MV-4-11 (cell line): ENCODE measurements at places on chromosomes 6 and 20.

DNA sequence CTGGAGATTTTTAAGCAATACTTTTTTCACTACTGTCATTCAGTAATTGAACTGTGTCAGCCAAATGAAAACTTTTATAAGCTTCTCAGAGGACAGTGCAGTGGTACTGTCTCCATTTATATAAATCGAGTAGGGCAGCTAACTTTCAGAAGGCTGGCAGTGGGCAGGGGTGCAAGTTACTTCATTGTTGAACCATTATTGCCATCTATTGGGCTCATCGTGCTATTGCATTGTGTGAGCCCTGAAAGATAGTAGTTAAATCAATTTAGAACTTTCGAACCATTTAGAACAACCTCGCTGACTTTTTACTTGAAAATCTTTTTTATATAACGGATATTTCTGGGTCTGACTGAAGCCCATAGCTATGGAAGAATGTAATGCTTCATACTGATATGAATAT lies 347.8 kb upstream of the PLCB4 start:
- peak; percentile 48 for DNase-seq

DNA sequence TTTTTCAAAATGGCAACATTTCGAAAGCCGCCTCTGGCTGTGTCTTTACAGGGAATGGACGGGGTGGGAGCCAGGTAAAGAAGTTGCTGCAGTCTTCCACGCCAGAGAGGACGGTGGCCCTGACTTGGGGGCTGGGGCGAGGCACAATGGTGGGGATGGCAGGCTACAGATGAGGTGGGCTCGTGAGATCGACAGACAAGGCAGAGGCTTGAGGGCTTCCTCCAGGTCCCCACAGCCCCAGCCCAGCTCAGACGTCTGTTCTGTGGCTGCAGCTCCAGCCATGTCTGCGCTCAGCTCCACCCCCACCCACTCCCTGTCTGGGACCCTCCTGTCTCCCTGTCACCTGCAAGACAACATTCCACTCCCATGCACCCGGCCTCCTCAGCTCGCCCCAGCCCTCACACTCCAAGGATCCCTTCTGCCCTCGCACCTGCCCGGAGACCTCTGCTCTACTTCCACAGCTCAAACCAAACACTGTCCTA lies 7.4 kb upstream of the C20orf144 start:
- no peak for DNase-seq

DNA sequence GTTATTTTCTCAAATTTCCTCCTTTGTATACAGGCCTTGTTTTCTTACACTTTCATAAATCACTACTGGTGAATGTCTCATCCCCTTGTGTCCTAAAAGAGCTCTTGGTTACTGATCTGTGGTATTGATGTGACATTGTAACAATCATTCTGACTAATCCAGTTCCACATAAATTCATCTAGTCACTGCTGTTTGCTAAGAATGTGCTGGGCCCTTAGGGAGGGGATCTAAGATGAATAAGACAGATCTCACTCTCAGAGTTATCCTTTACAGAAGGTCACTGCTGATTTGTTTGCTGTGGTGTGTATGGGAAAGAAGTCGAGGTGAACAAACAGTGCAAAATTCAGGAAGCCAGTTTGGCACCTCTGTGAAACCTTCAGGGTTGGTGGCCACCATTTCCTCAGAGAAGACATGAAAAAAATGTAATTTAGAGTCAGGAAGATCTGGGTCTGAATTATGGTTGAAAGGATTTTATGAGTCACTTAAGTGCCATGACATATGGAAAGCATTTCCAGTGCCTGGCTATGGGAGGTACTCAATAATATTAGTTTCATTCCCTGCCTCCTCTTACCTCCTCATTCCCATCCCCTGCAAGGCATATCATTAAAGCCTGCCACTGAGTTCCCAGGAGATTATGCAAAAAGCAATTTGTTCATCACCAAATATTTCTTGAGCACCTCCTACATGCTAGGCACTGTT lies 121.8 kb downstream of the COL9A1 start:
- DNase-seq: no peak

- DNase-seq: no peak
Measured at GRCh38 chr6:56655996-56656395, 13.3 kb upstream of the DST start.

DNA sequence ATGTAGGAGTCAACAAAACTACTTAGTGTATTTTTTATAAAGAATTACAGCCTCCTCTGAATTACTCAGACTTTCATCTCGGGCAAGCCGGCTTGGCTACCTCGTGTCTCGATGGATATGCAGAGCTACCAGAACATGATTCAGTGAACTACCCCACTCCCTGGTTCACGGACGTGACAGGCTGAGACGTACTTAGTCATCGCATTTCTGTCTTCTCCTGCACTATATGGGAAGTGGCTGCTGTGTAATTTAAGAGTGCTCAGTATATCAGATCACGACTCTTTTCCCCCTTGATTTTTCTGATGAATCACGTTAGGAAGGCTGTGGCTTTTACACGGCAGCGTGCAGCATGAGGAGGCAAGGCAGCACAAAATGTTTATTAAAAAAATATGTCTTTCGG lies 302.7 kb upstream of the ZFP64 start:
- no peak for DNase-seq

DNA sequence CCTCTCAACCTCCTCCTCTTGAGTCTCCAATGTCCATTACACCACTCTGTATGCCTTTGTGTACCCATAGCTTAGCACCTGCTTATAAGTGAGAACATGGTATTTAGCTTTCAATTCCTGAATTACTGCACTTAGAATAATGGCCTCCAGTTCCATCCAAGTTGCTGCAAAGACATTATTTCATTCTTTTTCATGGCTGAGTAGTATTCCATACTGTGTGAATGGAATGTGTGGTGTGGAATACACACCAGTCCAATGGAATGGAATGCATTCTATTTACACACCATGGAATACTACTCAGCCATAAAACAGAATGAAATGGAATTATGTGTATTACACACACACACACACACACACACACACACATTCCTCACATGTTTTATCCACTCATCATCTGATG lies 116.1 kb downstream of the BACH2 start:
- no peak for DNase-seq

GRCh38 chr6:157954150-157955117 lies 27.2 kb upstream of the SYNJ2 start:
- DNase-seq: peak; percentile 44

DNA sequence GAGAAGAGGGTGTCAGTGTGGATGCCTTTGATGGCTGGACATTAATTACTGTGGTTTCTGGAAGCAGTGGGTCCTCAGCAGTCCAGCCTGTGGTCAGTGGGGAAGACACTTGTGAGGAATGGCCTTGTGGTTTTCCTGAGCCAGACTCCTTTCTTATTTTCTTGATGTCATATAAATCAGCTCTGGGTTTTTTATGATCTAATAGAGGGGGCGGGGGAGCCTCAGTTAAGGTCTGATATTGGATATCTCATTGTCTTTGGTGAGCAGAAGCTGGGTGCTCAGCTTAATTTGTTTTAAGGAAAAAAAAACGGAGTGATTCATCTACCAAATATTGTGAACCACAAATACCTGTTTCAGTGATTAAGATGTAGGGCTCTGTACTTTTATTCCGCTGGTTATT lies 62.1 kb downstream of the OTOR start:
- DNase-seq: no peak

DNA sequence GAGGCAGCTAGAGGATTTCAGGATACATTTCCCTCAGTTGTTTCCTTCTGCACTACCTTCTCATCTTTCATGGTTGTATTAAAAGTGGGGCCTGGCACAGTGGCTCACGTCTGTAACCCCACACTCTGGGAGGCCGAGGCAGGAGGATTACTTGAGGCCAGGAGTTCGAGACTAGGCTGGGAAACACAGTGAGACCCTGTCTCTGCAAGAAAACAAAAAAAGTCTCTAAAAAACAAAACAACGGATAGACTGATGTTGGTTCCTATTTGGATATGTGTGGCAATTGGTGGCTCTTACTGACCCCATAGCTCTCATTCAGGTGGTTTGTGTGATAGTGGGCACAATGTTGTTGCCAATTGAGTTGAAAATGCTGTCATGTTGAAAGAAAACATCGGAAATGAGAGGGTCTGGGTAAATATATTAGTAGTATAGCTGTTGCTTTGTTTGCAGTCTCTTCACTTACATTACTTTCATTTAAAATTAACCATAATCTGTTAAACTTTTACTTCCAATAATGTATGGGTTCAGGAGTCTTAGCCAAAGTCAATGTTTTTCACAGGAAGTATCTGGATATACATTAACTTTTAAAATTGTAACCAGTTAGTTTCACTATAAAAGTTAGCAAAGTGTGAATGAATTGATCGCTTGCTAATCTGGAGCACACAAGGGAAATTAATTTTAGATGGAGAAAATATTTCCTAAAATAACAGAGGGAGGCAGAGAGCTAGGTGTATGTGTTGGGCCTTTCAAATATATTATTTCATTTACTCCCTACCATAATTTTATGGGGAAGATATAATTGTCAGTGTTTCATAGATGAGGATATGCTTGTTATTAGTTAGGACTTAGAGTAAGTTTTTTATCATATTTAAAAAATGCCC lies 31.1 kb downstream of the UTRN start:
- no peak for DNase-seq

GRCh38 chr6:44789806-44790205 lies 402.3 kb downstream of the CDC5L start:
- no peak for DNase-seq
